ENCODE measurements at places on chromosomes 5 and 9.

GRCh38 chr9:108823829-108824228 lies 32.0 kb downstream of the ACTL7B start:
- DNase-seq: no peak

GRCh38 chr9:126062158-126062886 lies 264.3 kb upstream of the MVB12B start:
- no peak for DNase-seq

DNA sequence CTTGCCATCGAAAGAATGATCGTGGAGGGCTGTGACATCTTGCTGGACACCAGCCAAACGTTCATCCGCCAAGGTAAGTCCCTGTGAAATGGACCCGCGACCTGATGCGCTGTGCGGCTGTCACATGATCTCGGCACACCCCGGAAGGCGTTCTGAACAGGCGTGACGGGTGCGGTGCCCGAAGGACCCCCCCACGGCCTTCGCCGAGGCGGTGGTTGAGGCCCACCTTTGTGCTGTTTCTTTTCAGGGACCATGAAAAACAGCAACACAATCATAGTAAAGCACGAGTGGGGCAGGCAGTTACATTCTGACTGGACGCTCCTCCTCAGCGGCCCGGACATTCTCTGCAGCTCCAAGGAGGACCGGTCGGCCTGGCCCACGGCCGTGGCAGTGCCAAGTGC lies 126.7 kb downstream of the RASGRF2 start:
- no peak for DNase-seq

DNA sequence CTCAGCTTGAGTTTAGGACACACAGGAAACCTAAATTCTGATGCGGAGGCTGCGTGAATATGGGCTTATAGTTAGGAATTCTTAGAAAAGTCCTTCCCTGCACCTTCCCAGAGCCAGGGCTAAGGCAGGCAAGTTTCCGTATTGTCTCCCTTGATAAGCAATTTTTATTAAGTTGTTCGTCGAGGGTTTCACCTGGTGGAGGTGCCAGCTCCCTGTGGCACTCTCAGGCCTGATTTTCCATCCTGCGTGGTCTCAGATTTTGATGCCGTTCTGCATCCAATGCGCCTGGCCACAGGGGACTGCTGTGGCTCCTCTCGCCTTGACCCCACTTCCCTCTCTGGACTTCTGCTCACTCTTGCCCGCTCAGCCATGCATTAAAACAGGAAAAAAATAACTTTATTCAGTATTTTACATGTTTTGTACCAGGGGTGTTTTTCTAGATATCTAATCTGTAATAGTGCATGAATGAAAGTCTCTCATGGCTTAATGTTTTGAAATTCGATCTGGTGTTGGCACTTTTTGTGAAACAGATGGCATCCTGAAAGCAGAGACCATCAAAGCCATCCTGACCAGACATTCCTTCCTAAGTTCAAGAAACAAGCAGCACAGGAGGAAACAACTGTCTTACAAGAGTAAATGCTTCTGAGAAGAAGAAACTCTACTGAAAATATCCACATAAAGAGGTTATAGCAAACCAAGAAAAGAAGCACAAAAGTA lies 50.7 kb downstream of the TRIP13 start:
- no peak for DNase-seq

DNA sequence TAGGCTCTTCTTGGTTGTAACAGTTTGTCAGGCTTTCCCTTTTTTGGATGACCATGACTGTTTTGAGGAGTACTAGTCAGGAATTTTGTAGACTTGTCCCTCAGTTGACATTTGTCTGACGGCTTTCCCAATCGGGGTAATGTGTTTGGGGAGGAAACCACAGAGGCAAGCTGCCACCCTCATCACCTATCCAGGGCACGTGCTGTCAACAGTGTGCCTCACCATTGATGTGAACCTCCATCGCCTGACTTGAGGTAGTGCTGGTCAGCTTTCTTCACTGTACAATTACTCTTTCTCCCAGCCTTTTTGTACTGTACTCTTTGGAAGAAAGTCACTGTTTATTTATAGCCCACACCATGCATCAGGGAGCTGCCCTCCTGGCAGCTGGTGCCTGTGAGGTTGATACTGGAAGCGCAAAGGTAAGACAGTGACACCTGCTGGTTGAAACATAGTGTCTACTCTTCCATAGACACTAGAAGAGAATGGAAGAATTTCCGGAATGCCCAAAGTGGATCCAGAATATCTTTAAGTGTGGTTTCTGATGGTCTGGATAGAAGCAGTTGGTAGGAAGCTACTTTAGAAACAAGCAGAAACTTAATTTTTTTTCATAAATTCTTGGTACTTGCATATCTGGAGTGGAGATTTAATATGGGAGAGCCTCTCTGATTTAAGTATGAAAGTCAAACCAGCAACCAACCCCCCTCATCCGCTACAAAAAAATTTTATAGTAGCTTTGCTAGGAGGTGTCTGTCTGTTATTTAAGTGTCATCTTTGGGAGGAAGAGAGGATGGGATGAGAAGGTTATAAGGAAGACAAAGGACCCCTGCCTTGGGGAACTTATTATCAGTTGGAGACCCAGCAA lies 69.3 kb downstream of the SNX30 start:
- DNase-seq: no peak

- DNase-seq: no peak
Measured at GRCh38 chr5:38591523-38591849, 35.0 kb upstream of the LIFR start.

DNA sequence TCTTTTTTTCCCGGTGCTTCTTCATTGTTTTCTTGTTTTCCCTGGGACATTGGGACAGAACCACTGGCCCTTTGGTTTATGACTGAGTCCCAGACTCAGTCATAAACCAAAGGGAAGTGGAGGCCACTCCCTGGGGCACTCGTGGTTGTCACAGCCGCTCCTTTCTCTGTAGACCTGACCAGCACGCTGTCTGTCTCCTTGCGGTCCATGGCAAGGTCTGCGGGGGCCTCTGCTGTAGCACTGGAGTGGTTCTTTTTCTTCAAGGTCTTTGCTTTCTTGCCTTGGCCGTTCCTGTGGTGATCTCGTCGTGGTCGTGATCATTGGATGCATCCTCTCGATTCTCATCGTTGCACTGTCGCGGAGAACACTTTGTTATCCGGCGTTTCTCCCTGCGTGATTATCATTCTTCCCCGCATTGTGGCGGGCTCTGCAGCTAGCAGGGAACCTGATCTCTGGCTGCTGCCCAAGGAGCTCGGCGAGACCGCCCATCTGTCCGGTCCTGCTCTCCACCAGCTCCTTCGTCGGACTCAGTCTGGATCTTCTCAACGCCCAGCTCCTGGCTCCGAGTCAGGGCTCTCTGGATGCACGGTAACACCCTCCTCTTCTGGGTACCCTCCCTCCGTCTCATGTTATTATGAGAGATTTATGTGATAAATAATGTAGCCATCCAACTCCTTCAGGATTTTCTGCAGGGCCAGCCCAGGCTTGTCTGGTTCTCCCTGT lies 43.5 kb upstream of the MPDZ start:
- DNase-seq: no peak

GRCh38 chr5:68267066-68267465 lies 51.5 kb downstream of the PIK3R1 start:
- DNase-seq: no peak

DNA sequence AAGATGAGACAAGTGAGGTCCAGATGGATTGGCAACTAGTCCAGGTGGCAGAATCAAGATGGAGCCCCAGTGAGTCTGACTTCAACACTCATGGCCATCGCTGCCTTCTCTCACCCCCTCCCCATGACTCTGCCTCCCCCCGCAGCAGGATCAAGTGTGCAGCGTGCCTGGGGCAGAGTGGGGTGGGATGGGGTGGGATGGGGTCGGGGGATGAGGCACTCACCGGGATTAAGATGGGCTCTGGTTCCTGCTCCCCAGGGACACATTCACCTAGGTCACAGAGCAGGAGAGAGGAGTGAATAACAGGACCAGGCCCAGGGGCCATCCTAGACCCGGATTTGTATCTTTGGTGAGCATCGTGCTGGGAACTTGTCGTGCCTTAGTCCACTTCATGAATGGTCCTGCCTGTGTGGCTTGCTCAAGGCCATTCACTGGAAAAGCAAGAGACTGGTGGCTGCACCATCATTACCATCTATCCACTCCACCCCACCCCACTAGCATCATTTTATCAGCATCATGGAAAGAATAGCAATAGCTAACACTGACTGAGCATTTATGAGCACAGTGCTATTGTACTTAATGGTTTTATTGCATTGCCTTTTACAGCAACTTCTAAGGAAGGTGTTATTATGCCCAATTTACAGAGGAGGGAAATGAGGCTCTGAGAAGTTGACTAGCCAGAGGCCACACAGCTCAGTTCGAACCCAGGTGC lies 8.5 kb downstream of the AMBP start:
- DNase-seq: no peak

DNA sequence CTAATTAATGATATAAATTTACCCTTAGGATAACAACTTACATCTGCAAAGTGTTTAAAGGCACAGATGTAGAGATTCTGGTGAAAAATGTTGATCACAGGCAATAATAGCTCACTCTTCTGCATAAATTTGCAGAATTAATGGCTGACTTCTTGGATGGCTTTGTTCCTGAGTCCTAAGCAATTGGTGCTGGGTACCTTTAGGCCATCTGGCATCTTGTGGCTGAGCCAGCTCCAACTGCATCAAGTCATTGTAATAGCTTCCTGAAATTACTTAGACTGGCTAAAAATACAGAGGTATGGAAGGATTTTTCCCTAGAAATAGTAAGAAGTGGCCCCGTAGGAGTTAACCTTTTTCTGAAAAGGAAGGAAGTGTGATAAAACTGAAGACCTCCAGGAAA lies 118.3 kb upstream of the MINAR2 start:
- no peak for DNase-seq

GRCh38 chr5:61687371-61687770 lies 355.3 kb downstream of the ZSWIM6 start:
- DNase-seq: no peak

- no peak for DNase-seq
Measured at GRCh38 chr5:24177821-24178220, 467.0 kb downstream of the CDH10 start.

GRCh38 chr5:154238776-154239481 lies 48.4 kb downstream of the GALNT10 start:
- DNase-seq: no peak

- no peak for DNase-seq
Measured at GRCh38 chr5:59393585-59394420, 499.7 kb downstream of the PDE4D start.

DNA sequence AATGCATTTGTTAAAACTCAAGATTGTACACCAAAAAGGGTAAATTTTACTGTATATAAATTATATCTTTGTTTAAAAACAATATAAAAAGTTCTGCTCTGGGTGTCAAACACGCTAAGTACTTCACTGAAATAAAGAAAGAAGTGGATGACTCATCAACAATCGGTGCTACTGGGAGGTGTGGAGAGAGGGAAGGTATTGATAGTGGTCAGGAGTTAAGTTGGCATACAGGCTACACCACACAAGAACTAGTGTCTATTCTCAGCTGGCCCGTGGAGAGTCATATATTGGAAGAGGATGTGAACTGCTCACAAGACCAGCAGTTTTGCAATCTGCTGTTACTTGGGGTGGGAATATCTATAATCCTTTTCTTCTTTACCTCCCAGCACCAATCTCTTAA lies 145.7 kb upstream of the TRPC7 start:
- DNase-seq: no peak

DNA sequence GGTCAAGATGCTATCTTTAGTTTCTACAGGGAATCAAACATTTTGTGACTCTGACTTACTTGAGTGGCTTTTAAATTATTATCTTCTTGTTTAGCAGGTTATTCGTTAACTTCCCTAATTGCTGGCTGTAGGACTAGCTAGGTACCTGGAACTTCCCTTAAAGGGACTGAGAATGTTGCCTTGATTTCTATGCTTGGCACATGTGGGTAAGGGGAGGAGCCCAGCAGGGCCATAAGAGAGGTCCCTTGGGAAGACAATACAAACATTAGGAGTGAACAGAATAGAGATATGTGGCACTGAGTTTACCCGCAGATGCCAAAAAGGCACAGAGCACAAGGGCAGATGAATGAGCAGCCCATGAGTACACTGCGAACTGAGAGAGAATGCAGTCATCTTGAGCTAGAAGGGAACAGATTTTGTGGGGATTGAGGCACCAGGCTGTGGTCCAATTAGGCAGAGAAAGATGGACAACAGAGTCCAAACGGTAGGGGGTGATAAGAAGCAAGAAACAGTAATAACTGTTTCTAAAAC lies 9.8 kb downstream of the CKMT2 start:
- DNase-seq: no peak

GRCh38 chr5:376799-377325 lies 55.3 kb downstream of the AHRR start:
- no peak for DNase-seq

DNA sequence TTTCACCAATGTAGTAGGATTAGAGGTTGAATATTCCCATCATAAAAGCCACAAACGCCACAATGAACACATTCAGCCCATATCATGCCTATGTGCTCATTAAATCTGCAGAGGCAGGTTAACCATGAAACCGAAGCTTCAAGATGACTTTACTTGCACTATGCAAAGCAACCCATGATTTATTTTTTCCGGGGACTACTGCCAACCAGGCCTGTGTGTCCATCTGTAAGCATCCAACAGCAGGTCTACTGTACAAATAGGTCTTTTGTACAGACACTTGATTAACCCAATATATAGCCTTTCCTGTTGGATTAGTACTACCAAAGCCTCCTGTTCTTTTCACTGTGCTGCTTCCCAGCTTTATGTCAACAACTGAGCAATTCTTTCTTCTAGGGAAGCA lies 104.9 kb upstream of the CDH10 start:
- DNase-seq: no peak

GRCh38 chr5:6976971-6977370 lies 263.7 kb downstream of the TENT4A start:
- no peak for DNase-seq

- no peak for DNase-seq
Measured at GRCh38 chr9:137176302-137177182, 4.7 kb upstream of the TMEM210 start.

- no peak for DNase-seq
Measured at GRCh38 chr9:31321686-31322085, 1062.8 kb upstream of the ACO1 start.

GRCh38 chr5:36765876-36766275 lies 110.7 kb upstream of the NIPBL start:
- no peak for DNase-seq

DNA sequence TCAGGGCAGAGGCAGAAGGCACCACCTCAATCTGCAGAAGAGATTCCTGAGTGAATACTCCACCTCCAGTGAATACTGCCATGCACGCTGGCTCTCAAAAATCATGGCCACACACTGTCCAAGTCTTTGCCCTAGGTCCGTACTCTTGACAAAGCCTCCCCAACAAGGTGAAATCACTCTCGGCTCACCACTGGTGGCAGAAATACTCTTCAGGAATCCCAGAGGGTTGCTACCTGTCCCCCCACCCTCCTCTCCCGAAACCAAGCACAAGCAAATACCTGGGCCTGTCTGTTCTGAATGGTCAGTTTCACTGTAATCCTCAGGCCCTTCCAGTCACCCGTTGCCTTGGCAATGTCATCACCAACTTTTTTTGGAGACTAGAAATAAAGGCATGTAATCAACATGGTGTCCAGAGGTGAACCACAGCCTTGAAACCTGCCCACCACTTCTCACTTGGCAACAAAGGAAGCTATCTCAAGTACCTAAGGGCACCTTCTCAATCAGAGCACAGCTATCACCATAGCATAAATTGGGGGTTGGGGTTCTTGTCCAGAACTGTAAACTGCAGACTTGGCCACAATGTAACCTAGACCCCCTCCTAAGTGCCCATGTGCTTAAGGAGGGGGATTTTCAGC lies 1.8 kb downstream of the RPL12 start:
- no peak for DNase-seq
